ENCODE measurements at places on chromosomes 6 and 20.

DNA sequence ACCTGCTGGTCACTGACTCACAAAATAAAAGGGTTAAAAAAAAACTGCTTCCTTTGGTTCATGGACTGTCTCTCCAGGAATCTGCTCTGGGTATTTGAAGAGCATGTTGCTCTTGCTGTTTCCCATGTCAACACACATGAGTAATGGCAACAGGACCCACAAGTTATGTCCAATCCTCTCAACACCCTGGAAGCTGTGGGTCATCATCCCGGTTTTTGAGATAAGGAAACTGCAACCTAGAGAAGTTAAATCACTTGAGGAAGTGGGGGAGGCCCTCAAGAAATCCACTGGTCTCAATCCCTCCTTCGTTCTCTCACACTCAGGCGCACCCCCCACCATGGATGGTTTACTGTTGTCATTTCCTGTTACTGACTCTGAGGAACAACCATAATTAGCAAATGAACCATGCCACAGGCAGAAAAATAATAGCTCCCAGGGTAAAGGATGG is 12.4 kb downstream of the MAP1LC3A start:
- no peak for DNase-seq

DNA sequence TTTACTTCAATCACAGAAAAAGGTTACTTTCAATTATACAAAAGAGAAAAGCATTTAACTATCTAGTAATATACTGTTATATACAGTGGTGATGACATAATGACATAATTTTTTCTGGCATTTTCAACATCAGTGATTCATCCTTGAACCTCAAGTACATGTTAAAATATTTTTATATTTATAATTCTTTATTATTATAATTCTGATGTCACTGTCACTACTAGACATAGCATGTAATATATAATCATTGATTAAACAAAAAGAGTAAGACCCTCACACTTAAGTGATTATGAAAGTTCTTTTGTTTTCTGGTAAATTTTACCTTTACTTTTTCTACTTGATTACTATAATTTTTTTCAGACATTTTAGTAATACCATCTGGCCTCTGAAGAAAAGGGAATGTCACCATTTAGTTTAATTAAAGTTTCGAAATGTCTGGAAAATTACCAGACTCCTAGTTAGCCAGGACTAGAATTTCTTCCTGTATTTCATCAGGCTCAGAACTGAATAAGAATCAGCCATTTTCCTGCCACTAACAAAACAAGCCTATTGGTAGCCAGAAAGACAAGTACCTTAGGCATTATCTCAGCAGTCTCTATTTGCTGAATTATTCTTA is 71.5 kb downstream of the FILIP1 start:
- DNase-seq = no peak

DNA sequence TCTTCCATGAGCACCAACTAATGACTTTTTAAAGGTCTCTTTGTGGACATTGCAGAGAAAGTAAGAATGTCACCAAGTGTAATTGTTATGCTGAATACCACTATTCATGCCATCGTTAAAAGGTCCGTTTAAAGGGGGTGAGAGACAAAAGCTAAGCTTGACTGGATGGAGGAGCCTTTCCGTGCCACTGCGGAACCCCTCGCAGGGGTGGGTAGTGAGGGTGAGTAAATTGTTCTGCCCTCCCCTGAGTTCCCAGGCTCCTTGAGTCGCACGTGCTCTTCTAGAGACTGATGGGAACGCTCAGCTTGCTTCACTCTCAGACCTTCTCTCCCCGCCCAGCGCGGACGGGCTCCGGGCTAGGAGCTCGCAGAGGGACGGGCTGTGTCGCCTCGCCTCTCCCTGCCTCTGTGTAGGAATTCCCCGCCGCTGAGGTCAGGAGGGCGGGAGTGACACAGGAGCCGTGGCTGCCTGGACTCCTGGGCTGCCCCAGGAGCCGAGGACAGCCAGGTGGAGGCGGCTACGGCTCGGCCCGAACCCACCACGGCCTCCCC is 314.8 kb upstream of the QKI start:
- DNase-seq = no peak

- no peak for DNase-seq
Measured at GRCh38 chr20:5821627-5822215, 71.5 kb downstream of the SHLD1 start.

- no peak for DNase-seq
Measured at GRCh38 chr6:87074101-87074621, 20.7 kb downstream of the CGA start.

Measured in stimulated activated CD8-positive, alpha-beta memory T cell treated with anti-CD3 and anti-CD28 coated beads, Interleukin-7, amount 100 ng/mL, for 4 hours (primary cell).